HepG2 (cell line): ENCODE measurements at places on chromosomes 11 and 22. TPM values are rescaled to one million over a fixed set of nuclear protein-coding genes. Genes with fewer than 3 reads are reported as not detected.

The MRGPRF gene
- not detected in 2 replicates for total RNA-seq

The TECTA gene
- 0.04 and 0.08 TPM in 2 replicates for total RNA-seq

The MS4A6E gene
- not detected in 2 replicates for total RNA-seq

The SLCO2B1 gene
- total RNA-seq = 7.6 and 15.3 TPM in 2 replicates

The SOX6 gene
- 11.1 and 11.2 TPM in 2 replicates for total RNA-seq

The HORMAD2 gene
- not detected in 2 replicates for total RNA-seq

The BEST1 gene
- total RNA-seq = 0.09 TPM in 1 of 2 replicates, not detected in the other

The TMEM191B gene
- total RNA-seq = 1.4 and 3.0 TPM in 2 replicates

The GALNT18 gene
- total RNA-seq = 0.10 TPM in 1 of 2 replicates, not detected in the other

The USH1C gene
- total RNA-seq = not detected in 2 replicates

DNA sequence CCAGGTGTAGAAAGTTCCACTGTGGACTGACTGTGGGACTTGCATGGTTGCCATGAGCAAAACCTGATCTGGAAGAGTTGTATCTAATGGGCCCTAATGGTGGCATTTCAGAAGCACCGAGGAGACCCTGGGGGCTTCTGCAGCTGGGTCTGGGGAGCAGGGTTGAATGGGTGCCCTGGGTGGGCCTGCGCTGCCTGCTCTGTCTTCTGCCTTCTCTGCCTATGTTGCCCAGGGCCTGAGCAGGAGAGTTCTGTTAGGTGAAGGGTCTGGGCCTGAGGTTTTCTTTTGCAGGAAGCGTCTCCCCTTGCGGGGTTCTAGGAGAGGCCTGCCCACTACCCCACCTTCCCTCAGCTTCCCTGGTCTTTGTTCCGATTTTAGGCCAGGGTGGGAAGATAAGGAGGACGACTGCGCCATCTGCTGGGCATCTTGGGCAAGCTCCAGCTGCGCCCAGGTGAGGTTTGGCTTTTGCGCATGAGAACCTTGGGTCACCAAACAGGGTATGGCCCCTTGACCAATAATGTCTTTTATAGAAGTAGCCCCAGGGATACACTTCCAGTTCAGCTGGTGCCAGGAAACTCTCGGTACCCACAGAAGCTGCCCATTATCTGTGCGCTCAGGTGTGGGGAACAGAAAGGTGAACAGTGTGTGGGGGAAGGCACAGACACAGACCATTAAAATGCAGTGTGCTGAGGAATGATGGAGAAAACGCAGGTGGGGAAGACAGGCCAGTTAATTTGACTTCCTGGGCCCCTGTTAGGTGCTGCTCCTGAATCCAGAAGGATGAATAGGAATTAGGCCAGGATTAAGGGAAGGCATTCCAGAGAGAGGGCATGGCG is 23.2 kb downstream of the COMMD9 start:
- peak; percentile 16 for DNase-seq

GRCh38 chr22:42863349-42863961 is 6.4 kb upstream of the ARFGAP3 start:
- no peak for DNase-seq

DNA sequence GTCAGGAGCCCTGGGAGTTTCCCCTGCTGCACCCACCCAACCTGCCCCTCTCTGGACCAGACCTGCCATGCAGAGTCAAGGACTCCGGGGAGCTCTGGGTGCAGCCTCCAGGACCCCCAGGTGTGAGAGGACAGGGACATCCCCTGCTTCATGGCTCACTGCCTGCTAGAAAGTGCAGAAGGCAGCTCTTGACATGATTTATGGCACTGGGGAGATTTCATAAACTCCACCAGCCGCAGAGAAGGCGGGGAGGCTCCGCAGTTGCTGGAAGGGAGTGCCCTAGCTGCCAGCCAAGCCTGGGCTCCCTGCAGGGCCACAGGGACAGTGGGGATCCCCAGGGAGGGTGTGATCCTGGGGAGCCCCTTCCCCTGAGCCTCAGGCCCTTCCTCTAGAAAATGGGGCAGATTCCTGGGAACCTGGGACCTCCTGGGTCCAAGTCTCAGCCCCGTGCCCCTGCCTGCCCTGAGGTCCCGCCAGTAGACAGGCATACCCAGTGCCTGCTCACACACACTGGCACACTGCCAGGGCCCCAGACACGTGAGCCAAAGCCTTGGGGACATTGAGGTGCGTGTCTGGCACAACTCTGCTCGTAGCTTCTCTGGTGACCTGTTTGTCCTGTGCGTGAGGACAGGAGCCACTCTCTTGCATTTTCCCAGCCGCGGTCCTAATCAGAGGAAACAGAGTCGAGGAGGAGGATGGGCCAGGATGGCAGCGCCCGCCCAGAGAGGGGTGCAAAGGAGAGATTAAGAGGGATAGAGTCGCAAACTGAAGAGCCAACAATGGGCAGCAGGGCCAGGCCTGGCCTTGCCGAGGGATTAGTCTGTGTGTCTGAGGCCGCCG is 13.8 kb downstream of the CABP7 start:
- DNase-seq = no peak

GRCh38 chr11:57502870-57503269 is 12.6 kb downstream of the SLC43A1 start:
- peak; percentile 78 for DNase-seq

DNA sequence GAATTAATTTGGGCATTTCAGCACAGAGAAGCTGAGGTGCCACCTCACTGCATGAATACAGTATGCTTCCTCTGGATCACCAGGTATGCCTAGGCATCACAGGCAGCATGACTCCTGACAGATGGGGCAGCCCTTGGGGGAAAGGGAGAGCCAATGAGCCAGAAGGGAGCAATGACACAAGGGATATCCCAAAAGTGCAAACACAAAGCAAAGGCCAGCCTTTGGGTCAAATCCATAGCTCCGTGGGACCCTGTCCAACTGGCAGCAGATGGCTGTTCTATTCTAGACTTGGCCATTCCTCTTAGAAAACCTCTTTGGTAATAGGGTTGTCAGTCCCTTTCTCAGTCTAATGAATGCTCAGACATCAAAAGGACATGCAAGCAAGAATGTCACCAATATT is 73.3 kb downstream of the SERGEF start:
- no peak for DNase-seq

- no peak for DNase-seq
These were observed 295.9 kb upstream of the ANO5 start for GRCh38 chr11:21896746-21897602.

- DNase-seq = no peak
These were observed 61.6 kb downstream of the SYTL2 start for GRCh38 chr11:85749287-85749834.

DNA sequence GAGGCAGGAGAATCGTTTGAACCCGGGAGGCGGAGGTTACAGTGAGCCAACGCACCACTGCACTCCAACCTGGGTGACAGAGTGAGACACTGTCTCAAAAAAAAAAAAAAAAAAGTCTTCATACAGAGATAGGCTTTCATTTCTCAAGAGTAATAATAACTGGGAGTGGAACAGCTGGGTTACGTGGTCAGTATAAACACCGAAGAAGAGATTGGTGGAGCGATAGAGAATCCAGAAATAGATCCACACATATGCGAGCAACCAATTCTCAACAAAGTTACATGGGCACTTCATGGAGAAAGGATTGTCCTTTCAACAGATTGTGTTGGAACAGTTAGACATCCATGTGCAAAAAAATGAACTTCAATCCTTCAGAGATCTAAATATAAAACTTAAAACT is 24.6 kb downstream of the ZBED4 start:
- no peak for DNase-seq

- no peak for DNase-seq
These were observed 12.5 kb downstream of the EIF4G2 start for GRCh38 chr11:10796191-10796590.

DNA sequence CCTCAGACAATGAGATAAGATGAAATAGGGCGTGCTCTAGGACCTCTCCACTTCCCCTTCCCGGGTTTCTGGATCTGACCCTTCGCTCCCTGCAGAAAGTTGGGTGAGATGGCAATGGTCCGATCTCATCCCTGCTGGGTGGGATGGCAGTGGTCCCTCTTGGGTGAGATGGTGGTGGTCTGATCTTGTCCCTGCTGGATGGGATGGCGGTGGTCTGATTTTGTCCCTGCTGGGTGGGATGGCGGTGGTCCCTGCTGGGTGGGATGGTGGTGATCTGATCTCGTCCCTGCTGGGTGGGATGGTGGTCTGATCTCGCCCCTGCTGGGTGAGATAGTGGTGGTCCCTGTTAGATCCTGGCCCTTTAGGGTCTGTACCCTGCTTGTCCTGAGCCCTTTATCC is 21.3 kb downstream of the ST14 start:
- no peak for DNase-seq

GRCh38 chr22:31898926-31899325 is 45.4 kb upstream of the YWHAH start:
- DNase-seq = no peak

DNA sequence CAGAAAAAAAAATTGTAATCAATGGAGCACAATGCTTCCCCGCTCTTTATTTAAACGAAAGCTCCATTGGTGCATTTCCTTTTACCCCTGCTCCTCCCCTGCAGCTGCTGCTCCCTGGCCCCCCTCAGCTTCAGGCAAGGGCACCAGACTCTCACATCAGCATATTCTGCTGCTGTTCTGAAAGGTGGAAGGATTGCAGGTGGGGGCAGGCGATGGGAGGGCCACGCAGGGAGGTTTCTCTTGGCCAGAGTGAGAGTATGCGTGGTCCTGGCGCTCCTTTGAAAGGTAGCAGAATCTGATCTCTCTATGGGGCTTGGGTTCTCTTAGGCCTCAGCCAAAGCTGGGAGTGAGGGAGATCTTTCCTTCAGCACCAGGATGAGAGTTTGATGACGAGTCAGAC is 240.9 kb upstream of the CADM1 start:
- DNase-seq = no peak

DNA sequence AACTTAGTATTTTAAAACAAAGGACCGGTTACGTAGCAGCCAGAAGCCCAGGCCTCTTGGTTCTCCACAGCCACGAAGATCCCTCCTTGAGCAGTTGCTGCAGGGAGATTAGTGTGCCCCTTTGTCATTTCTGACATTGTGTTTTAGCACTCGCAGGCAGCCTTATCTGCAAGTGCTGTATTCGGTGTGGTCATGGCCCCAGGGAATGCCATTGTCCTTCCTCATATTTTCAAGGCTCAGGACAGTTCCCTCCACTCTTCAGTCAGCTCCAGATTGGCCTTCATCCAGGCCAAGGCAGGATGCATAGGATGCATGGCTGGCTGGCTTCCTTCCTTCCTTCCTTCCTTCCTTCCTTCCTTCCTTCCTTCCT is 88.5 kb downstream of the ZBTB16 start:
- no peak for DNase-seq

GRCh38 chr11:75592715-75593114 is 30.7 kb downstream of the SERPINH1 start:
- no peak for DNase-seq

- peak; percentile 23 for DNase-seq
These were observed 5.0 kb downstream of the SEZ6L start for GRCh38 chr22:26174280-26174679.

DNA sequence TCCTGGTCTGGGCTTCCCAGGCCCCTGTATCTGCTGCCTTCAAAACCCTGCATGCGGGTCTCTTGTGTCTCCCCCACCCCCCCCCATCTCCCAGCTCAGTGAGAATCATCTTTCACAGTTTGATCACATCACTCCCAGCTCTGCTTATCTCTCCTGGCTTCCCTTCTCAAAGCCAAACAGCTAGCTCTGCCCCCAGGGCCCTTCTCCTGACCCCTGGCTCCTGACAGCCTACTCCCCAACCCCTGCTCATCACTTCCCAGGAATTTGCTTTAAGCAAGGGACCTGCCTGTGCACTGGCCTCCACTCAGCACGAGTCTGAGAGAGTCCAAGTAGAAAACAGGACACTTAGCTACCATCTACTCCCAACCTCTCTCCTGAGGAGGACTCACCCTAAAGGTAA is 342.7 kb downstream of the TENM4 start:
- DNase-seq = no peak

GRCh38 chr11:122271137-122271536 is 155.1 kb upstream of the BLID start:
- no peak for DNase-seq

DNA sequence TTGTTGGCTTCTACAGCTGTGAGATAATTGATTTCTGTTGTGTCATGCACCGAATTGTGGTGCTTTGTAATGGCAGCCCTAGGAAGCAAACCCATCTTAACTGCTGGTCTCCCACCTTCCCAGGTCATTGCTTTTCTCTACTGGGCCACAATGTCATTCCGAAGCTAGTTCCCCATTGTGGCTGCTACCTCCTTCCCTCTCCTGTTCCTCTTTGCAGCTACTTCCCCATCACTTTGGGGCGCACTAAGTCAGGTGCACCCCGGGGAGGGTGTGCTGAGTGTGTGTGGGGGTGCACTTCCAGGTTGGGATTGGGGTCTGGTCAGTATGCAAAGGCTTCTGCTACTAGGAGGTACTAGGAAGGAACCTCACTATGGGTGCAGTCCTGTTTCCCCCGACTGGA is 109.3 kb downstream of the ST3GAL4 start:
- no peak for DNase-seq

- DNase-seq = no peak
These were observed 65.5 kb upstream of the ARHGAP20 start for GRCh38 chr11:110777775-110778174.

DNA sequence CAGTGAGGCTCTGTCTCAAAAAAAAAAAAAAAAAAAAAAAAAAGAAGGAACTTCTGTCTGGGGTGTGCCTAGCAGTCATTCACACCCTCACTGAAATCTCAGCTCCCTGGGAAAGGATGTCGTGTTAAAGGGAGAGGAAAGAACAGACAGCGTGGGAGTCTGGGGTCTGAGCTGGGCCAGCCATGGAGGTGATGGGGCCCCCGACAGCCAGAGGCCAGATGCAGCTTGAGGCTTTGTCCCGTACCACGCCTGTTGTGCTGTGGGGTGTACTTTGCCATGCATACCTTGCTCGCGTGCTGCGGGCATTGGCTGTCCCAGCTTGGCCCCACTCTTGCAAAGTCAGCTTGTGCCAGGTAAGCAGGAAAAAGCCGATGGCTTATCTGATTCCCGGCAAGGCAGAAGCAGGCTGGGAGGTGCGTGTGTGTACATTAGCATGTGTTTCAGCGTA is 4.6 kb downstream of the SYT12 start:
- no peak for DNase-seq
